ENCODE measurements at places on chromosomes 1 and 21.

DNA sequence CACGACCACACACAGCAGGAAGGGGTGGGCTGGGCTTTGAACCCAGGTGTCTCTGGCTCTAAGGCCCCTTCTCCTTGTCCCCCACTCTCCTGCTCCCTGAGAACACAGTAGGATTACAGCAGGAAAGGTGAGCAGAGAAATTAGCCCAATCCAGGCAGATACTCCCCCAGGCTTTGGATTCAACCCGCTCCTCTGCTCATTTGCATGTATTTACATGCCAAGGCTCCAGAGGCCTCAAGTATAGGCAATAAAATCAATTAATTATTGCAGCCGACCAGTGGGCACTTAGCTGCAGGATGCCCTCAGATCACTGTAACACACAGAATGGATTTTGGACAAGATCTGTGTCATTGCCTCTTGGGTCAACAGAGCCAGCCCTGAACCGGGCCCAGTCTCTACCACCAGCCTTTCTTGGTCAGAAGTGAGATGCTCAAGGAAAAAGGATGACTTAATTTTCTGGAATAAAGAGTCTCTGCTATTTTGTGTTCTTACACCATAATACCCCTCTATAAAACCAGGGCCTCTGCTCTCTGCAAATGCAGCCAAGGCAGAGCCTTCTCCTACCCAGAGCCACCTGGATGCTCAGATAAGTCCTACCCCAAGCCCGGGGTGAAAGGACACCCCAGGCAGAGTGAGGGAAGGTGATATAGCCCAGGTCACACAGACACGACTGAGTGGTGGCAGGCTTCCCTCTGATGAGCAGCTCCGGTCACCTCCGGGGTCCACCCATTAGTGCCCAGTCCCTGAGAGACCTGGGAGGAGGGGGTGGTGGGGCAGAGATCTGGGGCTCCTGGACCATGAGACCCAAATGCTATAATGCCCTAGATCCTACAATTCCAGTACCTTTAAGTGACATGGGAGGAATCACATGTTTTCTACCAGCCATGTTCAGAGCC lies 28.9 kb downstream of the MATN1 start:
- no peak for DNase-seq

GRCh38 chr1:182803846-182804245 lies 14.3 kb downstream of the NPL start:
- DNase-seq: no peak

DNA sequence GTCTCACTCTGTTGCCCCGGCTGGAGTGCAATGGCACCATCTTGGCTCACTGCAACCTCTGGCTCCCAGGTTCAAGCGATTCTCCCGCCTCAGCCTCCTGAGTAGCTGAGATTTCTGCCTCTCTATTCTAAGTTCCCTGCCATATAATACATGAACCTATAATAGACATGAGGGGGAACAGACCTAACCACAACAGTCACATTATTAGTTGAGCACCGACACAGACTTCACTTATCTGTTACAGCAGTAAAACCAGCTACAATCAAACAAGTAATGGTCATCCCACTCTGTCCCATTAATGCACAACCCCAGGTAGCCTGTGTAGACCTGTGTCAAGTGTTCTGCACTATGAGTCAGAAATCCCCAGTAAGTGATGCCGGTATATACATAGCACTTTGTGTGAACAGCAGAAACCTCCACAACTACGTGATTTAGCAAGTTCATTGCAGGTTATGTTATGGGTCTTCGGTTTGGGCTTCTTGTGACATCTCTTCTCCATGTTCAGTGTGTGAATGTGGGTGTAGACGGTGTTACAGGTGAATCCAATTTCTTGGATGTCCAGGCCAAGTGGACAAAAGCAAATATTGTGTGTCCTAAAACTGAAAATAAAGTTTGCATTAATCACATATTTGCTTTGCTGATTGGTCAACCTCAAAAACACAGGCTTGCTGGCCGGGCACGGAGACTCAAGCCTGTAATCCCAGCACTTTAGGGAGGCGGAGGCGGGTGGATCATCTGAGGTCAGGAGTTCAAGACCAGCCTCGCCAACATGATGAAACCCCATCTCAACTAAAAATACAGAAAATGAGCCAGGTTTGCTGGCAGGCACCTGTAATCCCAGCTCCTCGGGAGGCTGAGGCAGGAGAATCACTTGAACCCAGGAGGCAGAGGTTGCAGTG lies 3.6 kb downstream of the MMACHC start:
- no peak for DNase-seq

- DNase-seq: peak; percentile 95
Observed at GRCh38 chr1:177170756-177171535, at the start of gene BRINP2. TSS of gene BRINP2 (plus strand) at chr1:177170958. CDS start at chr1:177229877, 58,919 bp downstream.

DNA sequence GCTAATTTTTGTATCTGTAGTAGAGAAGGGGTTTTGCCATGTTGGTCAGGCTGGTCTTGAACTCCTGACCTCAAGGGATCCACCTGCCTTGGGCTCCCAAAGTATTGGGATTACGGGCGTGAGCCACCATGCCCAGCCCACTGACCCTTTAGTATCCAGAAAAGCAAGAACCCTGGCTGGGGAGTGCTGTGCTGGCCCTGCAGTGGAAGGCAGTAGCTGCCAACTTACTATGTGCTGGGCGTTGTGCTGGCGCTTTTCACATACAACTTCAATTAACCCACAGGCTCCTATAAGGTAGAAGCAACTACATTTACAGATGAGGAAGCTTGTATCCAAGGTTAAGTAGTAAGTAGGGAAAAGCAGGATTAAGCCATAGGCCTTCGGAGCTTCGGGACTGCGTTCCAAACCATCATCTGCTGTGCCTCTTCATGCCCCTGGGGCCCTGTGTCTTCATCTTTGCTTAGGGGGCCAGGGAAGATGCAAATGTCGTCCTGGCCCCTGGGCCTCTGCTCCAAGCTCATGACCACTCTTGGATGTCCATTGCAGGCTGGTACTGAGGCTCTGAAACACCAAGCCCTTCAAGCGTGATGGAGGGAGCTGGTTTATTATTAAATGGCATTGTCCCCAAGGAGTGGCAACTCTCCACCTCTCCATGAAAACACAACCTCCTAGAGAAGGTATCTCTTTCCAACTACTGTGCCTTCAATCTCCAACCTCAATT lies 8.7 kb upstream of the CPLANE2 start:
- no peak for DNase-seq

GRCh38 chr1:172270605-172271004 lies 149.9 kb upstream of the C1orf105 start:
- DNase-seq: no peak

DNA sequence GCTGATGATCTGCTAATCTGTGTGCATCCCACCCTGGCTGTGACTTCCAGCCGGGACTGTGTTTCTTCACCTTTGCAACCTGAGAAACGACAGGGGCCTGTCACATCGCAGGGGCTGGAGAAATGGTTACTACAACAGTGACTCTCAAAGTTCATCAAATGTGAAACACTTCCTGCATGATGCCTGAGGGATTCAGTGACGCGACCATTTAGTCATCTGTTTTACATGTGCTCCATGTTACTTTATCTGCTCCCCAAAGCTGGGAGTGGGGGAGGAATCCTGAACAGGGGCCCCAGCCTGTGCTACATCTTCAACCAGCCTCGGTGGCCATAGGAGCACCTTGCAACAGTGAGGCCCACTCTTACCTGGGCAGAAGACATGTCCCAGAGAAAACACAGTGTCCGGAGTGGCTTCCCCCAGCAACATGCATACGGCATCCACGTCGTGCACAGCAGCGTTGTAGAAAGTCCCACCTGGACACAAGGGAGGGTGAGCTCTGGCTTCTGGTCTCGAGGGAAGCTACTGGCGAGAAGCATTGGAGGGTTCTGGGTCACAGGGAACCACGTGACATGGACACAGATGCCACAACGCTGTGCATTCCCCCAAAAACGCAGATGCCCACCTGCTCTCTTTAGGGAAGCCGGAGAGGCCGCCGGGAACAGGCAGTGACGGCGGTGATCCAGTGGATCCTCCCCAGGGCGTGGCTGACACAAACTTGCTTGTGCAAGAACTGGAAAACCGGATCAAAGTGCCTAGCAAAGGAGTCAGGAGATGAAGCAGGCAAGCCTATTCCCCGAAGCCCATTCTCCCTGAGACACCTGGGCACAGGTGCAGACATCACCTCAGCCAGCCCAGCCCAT lies 9.6 kb upstream of the CCDC27 start:
- no peak for DNase-seq

GRCh38 chr1:107231291-107231690 lies 90.5 kb downstream of the NTNG1 start:
- DNase-seq: no peak

- DNase-seq: no peak
Observed at GRCh38 chr1:151210830-151211229, 12.5 kb downstream of the PIP5K1A start.

DNA sequence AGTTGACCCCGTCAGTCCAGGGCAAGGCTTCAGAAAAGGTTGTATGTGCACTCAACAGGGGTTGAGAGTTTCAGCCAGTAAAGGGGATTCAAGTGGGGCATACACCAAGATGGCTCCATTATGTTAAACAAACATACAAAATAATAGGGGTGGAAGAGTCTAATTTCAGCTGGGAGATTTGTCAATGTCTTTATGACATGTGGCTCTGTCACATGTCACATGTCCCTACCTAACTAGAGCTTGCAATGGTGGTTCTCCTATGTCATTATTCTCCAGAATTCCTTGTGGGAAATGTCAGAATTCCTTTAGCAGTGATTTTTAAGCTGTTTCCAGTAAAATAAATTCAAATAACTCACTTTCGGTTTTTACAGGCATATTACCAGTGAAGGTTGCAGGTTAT lies 392.0 kb upstream of the ADGRL4 start:
- no peak for DNase-seq

DNA sequence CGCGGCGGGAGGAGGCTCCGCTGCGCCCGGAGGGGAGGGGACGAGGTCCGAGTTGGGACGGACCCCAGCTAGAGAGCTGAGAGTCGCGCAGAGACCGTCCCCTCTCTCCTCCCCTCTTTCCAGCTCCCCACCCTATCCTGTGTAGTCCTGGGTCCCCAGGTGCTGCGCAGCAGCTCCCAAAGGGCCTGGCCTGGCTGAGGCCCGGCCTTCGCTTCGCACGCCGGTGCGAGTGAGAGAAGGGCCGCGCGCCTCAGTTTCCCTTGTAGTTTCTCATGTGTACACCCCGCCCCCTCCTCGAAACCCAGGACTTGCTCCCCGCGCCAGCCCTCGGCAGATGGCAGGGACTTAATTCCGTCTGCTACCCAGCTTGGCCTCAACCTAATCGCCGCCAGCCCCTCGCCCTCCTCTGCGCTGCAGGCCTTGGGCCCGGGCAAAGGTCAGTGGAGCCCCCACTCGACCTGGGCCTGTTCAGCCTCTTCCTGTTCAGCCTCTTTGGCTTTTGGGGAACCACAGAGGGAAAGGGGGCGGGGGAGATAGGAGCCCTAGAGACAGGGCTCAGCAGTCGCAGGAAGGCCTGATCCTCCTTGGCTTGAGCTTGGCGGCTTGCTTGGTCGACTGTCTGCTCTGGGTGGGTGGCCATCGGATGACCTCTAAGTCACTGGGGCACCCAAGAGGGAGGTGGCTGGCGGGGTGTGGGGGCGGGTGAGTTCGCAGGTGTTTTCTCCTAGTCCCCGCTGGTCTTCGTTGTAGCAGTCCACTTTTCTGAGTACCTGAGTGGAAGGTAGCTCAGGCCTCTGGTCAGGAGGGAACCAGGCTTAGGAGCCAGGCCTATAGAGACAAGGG lies 1.0 kb downstream of the ZNF687 start:
- peak; percentile 79 for DNase-seq

DNA sequence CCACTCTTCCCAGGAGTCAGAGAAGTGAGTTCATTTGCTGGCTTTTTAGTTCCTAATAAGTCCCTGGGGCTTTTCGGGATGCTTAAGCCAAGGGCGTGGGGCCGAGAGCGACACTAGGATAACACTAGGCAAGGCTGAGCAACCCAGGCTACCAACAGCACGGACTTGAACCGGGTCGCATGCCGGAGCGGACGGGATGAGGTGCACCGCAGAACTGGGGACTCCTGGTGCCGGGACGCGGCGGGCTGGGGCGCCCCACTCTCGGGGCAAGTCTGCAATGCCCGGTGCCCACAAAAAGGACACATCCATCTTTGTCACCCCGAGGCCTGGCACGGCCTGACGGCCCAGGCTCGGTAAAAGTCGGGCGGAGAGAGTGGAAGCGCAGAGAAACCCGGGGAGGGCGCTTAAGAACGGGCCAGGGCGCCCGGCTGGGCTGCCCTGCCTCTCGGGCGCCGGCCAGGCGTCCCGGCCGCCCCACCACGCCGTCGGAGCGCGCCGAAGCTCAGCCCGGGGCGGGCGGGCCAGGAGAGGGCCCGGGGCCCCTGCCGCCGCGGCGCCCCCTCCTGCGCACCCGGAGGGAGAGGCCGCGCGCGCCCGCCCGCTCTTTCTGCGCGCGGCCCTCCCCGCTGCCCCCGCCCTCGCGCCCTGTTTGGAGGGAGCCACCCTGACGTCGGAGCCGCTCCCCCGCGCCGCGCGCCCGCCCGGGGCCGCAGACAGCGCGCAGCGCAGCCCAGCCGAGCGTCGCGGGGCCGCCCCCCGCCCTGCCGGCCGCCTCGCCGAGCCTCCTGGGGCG lies at the start of gene NBL1:
TSS of gene NBL1 (plus strand) at position 710 of the 793 bp plus-strand sequence. CDS start 10,720 bp downstream, outside the sequence.
- DNase-seq: peak; percentile 65

DNA sequence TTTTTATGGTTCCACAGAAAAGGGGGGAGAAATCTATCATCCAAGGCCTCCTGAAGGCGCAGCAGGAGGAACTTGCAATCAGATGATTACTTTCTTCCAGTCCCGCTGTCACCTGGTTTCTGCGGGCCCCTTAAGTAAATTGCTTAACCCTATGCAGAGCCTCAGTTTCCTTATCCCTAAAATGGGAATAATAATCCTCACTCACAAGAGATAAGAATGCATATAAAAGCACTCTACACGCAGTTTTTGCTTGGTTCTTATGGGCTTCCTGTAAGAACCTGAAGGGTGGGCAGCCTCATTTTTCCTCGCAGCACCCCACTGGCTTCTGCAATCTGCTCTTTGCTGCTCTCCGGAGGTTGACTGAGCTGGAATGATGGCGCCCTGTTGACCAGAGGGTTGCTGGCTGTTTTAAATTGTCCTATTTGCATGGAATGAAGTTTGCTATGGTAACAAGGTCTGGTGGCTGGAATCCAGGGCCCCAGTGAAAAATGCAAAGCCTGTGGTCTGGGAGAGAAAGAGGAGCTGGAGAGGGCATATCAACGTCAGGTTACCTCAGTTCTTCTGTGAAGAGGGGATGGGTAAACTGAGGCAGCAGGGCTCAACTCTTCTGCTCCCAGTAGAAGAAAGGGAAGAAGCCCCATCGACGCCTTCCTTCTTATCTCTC lies 1.0 kb upstream of the KAZN start:
- peak; percentile 81 for DNase-seq

DNA sequence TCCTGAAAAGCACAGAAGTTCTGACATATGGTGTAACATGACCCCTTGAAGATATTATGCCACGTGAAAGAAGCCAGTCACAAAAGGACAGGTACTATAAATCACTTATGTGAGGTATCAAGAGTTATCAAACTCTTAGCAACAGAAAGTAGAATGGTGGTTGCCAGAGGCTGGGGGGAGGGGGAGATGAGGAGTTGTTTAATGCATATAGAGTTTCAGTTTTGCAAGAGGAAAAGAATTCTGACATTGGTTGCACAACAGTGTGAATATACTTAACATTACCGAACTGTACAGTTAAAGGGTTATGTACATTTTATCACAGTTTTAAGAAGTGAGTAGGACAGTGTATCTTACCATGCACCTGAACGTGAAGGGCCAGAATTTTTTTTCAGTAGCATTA lies 80.0 kb downstream of the USP25 start:
- no peak for DNase-seq

- no peak for DNase-seq
Observed at GRCh38 chr1:97571760-97572159, 349.1 kb downstream of the DPYD start.

- no peak for DNase-seq
Observed at GRCh38 chr21:37744551-37744950, 171.7 kb downstream of the KCNJ6 start.

GRCh38 chr1:201482755-201483154 lies 13.8 kb upstream of the PHLDA3 start:
- no peak for DNase-seq

Measured in GM23338 (cell line).